ENCODE measurements at places on chromosomes 16 and 17.

DNA sequence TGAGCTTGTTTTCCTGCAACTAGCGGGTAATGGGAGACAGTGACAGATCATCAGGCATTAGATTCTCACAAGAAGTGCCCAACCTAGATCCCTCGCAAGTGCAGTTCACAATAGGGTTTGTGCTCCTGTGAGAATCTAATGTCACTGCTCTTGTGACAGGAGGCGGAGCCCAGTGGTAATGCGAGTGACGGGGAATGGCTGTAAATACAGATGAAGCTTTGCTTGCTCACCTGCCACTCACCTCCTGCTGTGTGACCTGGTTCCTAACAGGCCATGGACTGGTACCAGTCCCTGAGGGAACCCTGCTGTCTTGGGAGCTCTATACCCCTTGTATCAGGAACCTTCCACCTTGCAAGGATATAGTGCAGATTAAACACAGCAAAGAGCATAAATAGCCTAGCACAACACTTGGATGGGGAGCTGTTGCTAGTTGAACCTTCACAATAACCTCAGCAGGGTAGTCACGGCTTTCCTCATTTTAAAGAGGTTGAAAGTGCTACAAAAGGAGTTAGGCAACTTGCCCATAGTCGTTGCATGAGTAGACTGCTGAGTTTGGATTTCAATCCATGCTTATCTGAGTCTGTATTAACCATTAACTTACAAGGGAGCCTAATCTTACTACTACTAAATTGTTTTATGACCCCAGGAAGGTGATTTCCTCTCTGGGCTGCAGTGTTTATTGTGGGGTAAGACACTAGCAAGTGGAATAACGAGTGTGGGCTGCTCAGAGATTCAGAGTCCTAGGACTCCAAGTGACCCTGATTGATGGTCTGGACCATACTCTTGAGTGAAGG lies 156.6 kb upstream of the ZFHX3 start:
- no peak for DNase-seq

GRCh38 chr17:77622647-77623046 lies 335.9 kb upstream of the TNRC6C start:
- DNase-seq, result no peak

GRCh38 chr17:72465191-72466024 lies 344.6 kb downstream of the SOX9 start:
- no peak for DNase-seq

GRCh38 chr17:40472733-40473452 lies 28.5 kb downstream of the TNS4 start:
- DNase-seq, result no peak

DNA sequence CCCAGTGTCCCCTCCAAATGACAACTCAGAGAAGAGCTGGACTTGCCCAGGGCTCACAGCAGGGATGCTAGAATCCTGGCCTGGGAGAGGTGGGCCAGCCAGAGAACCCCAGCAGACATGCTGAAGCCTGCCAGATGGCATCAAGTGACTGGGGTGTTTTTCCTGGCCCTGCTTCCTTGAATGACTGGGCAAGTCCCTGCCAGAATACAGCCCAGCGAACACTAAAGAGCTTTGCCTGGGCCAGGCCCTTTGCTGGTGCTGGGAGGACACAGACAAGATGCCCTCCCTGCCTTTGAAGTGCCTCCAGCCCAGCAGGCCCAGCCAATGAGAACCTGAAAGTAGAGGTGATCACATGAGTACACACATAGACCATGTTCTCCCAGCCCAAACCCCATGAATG lies 11.5 kb downstream of the ZNF319 start:
- DNase-seq, result no peak

DNA sequence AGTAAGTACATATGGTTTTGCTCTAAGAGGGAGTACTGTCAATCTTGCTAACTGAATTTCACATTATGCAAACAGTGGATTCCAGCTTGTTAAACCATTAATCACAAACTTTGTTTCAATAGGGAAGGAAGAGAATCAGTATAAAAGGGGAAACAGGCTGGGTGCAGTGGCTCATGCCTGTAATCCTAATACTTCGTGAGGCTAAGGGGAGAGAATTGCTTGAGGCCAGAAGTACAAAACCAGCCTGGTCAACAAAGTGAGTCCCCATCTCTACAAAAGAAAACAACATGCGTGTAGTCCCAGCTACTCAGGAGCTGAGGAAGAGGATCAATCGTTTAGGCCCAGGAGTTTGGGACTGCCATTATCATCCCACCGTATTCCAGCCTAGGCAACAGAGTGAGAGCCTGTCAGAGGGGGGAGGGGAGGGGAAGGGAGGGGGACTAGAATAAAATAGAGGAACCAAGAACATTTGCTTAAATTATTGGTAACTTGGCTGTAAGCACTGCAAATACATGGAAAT lies 65.7 kb downstream of the FBXL20 start:
- DNase-seq, result no peak

DNA sequence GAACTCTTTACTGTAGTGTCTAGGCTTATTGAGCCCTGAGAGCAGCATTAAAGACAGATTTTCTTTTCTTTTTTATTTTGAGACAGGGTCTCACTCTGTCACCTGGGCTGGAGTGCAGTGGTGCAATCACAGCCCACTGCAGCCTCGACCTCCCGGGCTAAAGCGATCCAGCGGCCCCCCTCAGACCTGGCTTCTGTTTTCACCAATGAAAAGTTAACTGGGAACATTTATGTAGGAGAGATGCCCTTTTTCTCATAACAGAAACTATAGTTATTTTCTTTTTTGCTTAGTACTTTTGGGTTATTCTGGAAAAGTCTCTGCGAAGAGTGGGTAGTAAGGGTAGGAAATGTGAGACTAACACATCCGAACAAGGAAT lies 1.5 kb downstream of the MAP1LC3B start:
- no peak for DNase-seq

- peak; percentile 98 for DNase-seq
Observed at GRCh38 chr17:59786536-59787319, 79.3 kb downstream of the VMP1 start.

DNA sequence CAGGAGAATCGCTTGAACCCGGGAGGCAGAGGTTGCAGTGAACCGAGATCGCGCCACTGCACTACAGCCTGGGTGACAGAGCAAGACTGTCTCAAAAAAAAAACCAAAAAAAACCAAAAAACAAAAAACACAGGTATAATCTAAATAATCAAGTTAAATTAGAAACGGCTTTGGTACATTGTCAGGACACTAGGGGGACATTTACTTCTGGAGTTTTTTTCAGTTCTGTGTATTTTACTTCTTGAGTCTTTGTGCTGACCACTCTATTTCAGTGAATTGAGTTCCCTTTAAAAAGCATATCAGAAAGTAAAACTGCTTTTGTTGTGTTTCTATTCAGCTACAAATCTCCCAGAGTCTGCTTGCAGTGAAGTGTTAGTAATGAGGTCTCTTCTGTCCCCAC lies 36.3 kb downstream of the DHRS7B start:
- DNase-seq, result no peak

DNA sequence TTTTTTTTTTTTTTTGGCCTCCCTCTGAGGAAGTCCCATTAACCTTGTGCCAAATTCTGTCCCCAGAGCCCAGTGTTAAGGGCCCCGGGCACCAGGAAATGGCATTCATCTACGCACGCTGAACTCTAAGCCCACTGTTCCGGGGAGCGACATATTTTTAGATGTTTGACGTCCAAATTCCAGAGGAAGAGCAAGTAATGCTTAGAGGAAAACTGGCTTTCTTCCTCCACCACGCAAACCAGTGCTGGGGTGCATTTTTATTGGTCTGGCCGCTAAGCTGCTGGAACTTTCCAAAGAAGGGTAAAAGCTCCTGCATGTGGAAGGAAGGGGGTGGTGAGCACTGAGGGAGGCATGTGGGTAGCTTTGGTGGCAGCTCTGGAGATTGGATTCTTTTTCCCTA lies 8.3 kb downstream of the WFDC1 start:
- DNase-seq, result no peak

DNA sequence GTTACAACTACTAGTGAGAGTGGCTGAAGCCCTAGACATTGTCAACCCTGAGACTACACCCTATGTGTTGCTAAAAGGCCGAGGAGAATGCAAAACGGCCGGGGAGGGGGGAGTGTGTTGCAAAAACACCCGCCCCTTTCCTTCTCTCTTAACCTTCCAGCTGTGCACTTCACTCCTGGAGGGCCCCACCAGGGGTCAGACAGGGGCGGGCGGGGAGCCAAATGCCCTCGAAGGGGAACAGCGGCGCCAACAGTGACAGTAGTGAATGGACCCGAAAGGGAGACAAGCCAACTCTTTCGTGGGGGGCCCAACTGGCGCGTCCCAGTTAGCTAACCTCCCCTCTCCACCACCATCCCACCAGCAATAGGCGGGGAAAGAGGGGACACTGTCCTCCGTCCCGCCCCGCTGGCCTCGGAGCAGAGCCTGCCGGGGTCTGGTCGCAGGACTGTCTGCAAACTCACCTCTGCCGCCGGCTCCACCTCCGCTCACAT lies 352 bp downstream of the MARF1 start:
- DNase-seq, result peak; percentile 86

GRCh38 chr17:44651228-44651627 lies 5.0 kb upstream of the MEIOC start:
- no peak for DNase-seq

GRCh38 chr16:57826052-57826451 lies 23.8 kb upstream of the KIFC3 start:
- no peak for DNase-seq

DNA sequence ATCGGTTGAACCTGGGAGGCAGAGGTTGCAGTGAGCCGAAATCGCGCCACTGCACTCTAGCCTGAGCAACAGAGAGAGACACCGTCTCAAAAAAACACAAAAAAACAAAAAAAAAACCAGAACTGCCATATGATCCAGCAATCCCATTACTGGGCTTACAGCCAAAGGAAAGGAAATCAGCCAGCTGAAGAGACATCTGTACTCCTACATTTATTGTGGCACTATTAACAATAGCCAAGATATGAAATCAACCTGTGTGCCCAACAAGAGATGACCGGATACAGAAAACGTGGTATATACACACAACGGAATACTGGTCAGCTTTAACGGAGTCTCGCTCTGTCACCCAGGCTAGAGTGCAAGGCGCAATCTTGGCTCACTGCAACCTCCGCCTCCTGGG lies 14.6 kb downstream of the FANCA start:
- DNase-seq, result no peak

DNA sequence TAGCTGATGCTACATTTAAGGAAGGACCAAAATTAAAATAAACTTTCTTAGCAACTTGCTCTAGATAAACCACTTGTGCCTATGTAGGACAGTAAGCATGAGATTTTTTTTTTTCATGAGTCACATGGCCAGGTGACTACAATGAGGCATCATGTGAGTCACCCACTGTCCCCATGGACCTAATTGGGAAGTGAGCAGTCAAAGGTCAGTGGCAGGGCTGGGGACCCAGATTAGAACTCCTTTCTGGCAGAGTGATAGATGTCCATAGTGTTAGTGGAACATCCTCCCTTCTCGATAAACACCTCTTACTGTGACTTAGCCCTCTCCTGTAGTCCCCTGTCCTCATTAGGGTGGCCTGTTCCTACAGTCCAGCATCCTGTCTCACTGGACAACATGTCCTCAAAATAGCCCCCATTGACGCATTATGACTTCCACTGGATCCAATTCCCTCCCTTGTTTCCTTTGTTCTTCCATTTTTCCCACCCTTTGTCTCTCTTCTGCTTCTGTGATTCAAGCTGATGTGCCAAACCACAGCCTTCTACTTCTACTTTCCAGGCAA lies 12.4 kb downstream of the ITGB3 start:
- no peak for DNase-seq

DNA sequence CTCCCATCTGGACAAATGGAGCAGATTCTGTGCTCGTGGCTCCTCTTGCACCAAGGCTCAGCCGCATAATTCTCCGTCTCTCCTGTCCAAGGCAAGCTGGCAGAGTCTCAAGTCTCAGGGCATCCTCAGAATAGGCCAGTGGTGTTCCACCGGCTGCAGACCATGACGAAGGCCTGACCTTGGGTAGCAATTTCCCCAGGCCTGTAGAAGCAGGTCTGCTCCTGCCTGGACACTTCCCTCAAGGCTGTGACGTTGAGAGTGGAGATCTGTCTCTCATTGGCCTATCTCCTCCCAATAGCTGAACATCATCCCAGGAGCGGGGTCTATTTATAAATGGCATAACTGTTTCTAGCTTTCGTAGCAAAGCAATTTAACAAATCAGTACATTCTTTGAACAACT lies 33.3 kb upstream of the SRSF1 start:
- no peak for DNase-seq

DNA sequence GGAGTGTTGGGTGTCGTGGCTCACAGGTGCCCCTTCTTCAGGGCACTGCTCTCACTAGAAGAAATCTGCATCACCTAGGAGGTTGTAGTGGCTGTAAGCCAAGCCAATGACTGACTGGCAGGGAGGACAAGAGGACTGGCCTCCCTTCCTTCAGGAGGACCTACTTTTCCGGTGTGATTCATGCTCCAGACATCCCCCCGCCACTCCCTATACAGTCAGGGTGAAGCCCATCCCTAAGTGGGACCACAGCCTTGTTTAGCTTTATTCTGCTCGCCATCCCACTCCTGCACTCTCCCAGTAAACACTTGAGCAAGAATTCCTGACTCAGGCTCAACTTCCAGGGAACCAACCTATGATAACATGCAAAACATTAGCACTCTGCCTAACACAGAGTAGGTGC lies 67.0 kb downstream of the PLCG2 start:
- no peak for DNase-seq

GRCh38 chr17:27596096-27596495 lies 34.9 kb upstream of the LGALS9 start:
- DNase-seq, result no peak

GRCh38 chr17:15194859-15195277 lies 70.3 kb downstream of the PMP22 start:
- no peak for DNase-seq

GRCh38 chr17:2336215-2336851 lies at the start of gene TSR1:
TSS of gene TSR1 (minus strand) at chr17:2336457. CDS start at chr17:2336427, 30 bp downstream.
- peak; percentile 87 for DNase-seq

DNA sequence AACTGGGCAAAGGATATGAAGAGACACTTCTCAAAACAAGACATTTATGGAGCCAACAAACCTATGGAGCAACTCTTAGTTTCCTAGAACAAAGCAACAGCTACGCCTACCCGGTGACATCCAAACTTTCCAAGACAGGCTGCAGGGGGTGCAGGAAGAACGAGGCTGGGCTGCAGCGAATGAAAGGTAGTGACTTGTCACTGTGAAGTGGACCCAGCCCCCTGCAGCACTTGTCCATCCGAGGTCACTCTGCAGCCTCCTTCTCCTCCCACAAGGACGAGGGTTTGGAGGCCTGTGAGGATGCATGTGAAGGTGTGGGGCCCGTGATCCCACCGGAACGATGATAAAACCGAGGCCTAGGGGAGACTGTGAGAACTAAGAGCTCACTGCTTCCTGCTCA lies 192.6 kb upstream of the RPL38 start:
- no peak for DNase-seq

DNA sequence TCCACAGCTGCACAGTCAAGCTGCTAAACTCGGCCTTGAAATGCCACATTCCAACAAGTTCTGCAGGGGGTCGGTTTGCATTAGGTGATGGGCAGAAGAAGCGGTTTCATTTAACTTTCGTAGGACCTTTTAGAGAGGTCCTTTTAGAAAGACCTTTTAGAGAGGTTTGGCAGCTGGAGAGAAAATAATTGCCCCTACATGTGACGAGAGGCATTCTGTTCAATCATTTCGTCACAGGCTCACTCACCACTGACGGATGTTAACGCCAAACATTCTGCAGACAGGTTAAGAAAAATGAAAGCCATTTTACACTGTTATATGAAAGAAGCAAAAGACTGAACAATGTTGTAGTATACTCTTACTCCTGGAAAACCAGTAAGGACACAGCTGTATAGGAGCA lies 76.5 kb upstream of the ZNF423 start:
- no peak for DNase-seq
